Thyroid gland (tissue), 4 donors: ENCODE measurements at places on chromosomes 4 and X. TPM values are rescaled to one million over a fixed set of nuclear protein-coding genes. Genes with fewer than 3 reads are reported as not detected.

Gene RAB39B
- 2.1 TPM for total RNA-seq

Gene MAGEA2B
- not detected for total RNA-seq

Gene CDKL2
- total RNA-seq = 14.1 TPM

Gene CLNK
- total RNA-seq = not detected

Gene UGT2B10
- total RNA-seq = not detected

Gene MXRA5
- 52.6 TPM for total RNA-seq

Gene MAGEB1
- total RNA-seq = not detected

Gene ZNF674
- 6.7 TPM for total RNA-seq

Gene CLIC2
- total RNA-seq = 70.0 TPM

Gene KLF3
- 60.4 TPM for total RNA-seq

Gene RHOH
- total RNA-seq = 0.67 TPM

Gene MAGED4
- total RNA-seq = 29.3 TPM

Gene ADH7
- not detected for total RNA-seq

Gene FRG1
- 26.7 TPM for total RNA-seq

Gene HELT
- total RNA-seq = not detected

Gene BBS12
- 15.2 TPM for total RNA-seq

Gene MCF2
- not detected for total RNA-seq

Gene FAM184B
- not detected for total RNA-seq

Gene MTTP
- total RNA-seq = 0.67 TPM

Gene ETDB
- not detected for total RNA-seq

Gene CENPVL1
- not detected for total RNA-seq

Gene SLC2A9
- total RNA-seq = 10.0 TPM

Gene SULT1E1
- not detected for total RNA-seq

Gene ARMCX5
- total RNA-seq = 24.7 TPM

Gene GK
- total RNA-seq = 10.7 TPM
